Right ventricle myocardium inferior (tissue), 1 donor: ENCODE measurements at places on chromosomes 5 and 9. TPM values are rescaled to one million over a fixed set of nuclear protein-coding genes. Genes with fewer than 3 reads are reported as not detected.

- DNase-seq, result no peak
Observed at GRCh38 chr9:4894076-4894475, 91.0 kb upstream of the JAK2 start.

Gene PCDHGB6
- total RNA-seq, result 5.9 TPM

DNA sequence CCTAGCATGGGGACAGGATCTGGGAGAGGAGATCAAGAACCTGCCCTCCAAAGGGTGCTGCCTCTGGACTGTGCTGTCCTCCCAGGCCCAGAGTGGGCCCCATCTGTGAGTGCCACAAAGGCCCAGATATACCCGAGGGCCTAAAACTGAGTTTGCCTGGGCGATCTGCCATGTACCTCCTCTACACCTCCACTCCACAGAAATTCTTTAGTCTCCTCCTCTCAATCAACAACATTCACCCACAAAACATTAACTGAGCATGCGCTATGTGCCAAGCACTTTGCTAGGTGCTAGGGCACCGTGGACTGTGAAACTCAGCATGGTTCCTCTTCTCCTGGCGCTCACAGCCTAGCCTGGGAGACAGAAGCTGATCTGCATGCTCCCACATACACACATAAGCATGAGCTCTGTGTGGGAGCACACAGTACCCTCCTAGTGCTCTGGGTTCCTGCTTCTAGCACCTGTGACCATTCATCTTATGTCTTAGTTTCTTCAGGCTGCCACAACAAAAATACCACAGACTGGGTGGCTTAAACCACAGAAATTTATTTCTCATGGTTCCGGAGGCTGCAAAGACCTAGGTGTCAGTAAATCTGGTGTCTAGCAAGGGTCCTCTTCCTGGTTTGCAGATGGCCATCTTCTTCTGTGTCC lies 82.0 kb upstream of the FSTL4 start:
- no peak for DNase-seq

Gene PAM
- 959 TPM for total RNA-seq

Gene PCDHGC4
- total RNA-seq, result 2.4 TPM

- no peak for DNase-seq
Observed at GRCh38 chr5:142378737-142379634, 54.2 kb upstream of the SPRY4 start.

GRCh38 chr5:53815471-53815870 lies 255.0 kb downstream of the NDUFS4 start:
- no peak for DNase-seq

GRCh38 chr9:91898451-91899218 lies 51.4 kb downstream of the ROR2 start:
- DNase-seq, result no peak

DNA sequence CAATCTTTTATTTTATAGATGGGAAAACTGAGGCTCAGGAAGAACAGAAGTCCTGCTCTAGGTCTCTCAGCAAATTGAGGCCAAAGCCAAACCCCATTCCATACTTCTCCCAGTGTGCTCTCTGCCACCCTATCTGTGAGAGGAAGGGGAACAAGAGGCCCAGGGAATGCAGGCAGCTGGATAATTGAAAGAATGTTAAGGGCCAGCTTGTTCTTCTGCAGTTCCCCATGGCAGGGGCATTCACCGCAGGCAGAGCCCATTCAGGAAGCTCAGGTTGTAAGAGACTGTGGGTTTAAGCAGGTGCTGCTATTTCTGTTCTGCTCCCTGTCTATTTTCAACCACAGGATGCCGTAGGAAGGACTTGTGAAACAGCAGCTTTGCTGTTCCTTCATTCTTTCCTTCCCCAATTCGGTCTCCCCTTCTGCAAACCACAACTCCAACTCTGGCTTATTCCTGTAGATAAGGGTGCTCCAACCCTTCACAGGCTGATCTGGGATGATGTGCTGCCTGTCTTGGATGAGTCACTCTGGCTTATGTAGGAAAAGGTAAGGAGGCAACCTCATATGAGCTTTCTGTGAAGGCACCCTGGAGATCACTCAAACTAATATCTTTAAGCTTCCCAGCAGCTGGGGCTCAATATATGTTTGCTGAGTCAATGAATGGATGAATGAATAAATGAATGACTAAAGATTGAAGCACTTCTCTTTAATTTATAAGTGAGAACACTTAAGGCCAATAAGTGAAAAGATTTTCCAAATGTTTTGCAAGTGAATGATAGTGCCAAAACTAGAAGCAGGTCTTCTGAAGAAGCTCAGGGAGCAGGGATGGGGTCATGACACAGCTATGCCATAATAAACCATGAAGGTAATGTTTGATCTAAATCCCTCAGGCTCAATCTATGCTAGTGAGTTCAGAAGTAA lies 377.6 kb downstream of the BRINP1 start:
- DNase-seq, result no peak
